ENCODE measurements at places on chromosomes 16 and 17.

GRCh38 chr16:2243781-2244180 lies 7.5 kb downstream of the DNASE1L2 start:
- DNase-seq = no peak

DNA sequence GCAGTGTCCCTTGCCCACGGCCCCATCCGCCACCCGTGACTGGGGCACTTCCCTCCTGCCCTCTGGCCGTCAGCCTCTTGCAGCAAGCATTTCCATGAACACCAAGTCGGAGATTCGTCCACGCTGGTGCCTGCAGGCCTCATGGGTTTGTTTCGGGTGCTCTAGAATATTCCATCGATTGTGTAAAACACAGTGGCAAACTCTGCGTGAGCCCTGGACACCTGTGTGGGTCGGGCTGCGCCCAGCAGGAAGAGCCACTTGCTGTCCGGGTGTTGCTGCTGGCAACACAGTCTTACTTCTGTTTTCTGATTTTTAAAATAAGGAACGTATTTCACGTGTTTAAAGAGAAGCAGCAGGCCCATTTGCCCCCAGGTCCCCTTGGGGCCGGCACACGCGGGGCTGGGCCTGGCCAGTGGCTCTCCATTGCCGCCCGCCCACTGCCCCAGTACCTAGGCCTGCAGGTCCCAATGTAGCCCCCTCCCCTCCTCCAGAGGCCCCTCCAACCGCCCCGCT lies 10.0 kb downstream of the CYBC1 start:
- no peak for DNase-seq

GRCh38 chr17:48016112-48016511 lies 21.5 kb downstream of the COPZ2 start:
- no peak for DNase-seq

DNA sequence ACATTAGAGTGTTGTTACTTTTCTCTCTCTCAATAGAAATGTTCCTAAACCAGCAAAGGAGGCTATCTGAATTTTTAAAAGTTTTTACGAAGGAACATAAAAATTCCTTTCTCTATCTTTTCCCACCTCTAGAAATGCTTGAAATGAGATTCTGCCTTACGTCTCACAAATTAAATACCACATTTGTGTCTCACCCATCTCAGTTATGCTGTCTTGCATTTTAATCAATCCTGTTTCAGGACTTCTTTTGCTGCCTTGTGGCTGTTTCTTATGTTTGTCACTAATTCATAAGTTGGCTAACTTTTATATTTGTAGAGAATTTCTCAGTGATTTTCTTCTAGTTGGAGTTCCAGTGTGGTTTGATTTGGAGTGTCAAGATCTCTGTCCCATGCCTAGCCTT lies 3.5 kb downstream of the OMG start:
- DNase-seq = no peak

- peak; percentile 95 for DNase-seq
These were observed 6.6 kb upstream of the SMARCD2 start for GRCh38 chr17:63848834-63849689.

GRCh38 chr17:1029196-1029921 lies 32.4 kb downstream of the TIMM22 start:
- no peak for DNase-seq

Measured in SW480 (cell line).